T-cell (primary cell): ENCODE measurements at places on chromosomes 3 and 15. TPM values are rescaled to one million over a fixed set of nuclear protein-coding genes. Genes with fewer than 3 reads are reported as not detected.

GRCh38 chr3:18420555-18420954, 4.6 kb downstream of the SATB1 start:
- H3K36me3 ChIP-seq, result peaks cover 36% of the 10 kb centered on the region
- H3K4me3 ChIP-seq, result no peak overlapping the region
- DNase-seq, result no peak

- no peaks in the 10 kb centered on the region for H3K27me3 ChIP-seq
- H3K27ac ChIP-seq, result no peak overlapping the region
- no peaks in the 10 kb centered on the region for H3K36me3 ChIP-seq
- no peaks in the 10 kb centered on the region for H3K4me1 ChIP-seq
Observed at GRCh38 chr15:42332331-42332730, 27.0 kb upstream of the CAPN3 start.

DNA sequence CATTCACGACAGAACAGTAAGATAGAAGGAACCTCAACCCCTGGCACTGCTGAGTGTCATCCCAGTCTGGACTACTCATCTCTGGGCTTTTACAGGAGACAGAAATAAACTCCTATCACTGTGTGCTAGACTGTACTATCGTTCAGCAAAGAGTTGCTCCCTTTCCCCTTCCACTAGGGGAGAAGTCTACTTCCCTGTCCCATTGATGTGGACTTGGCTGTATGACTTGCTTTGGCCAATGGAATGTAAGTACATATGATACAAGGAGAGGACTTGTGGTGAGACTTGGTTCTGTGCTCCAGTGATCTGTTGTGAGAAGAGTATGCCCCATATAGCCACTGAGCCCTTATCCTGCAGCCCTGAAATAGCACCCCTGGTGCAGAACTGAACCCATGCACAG, 5.3 kb upstream of the KIF7 start:
- no peaks in the 10 kb centered on the region for H3K36me3 ChIP-seq
- no peak for DNase-seq
- H3K4me1 ChIP-seq, result no peaks in the 10 kb centered on the region
- peaks cover 2% of the 10 kb centered on the region for H3K27me3 ChIP-seq

The ALG3 gene
- total RNA-seq, result 18.7 TPM

GRCh38 chr15:90270502-90271150, 5.2 kb downstream of the NGRN start:
- H3K4me3 ChIP-seq, result no peak overlapping the region
- no peaks in the 10 kb centered on the region for H3K27me3 ChIP-seq
- no peak for DNase-seq
- H3K4me1 ChIP-seq, result peaks cover 22% of the 10 kb centered on the region
- no peak overlapping the region for H3K27ac ChIP-seq
- peaks cover 56% of the 10 kb centered on the region for H3K36me3 ChIP-seq

GRCh38 chr15:82146990-82147461, 101.2 kb upstream of the MEX3B start:
- no peak overlapping the region for H3K4me3 ChIP-seq
- no peak overlapping the region for H3K27ac ChIP-seq

GRCh38 chr3:40741729-40742128, 217.0 kb downstream of the ZNF621 start:
- H3K27ac ChIP-seq, result no peak overlapping the region
- no peaks in the 10 kb centered on the region for H3K4me1 ChIP-seq
- no peaks in the 10 kb centered on the region for H3K36me3 ChIP-seq
- DNase-seq, result no peak

The GJD2 gene
- not detected for total RNA-seq

DNA sequence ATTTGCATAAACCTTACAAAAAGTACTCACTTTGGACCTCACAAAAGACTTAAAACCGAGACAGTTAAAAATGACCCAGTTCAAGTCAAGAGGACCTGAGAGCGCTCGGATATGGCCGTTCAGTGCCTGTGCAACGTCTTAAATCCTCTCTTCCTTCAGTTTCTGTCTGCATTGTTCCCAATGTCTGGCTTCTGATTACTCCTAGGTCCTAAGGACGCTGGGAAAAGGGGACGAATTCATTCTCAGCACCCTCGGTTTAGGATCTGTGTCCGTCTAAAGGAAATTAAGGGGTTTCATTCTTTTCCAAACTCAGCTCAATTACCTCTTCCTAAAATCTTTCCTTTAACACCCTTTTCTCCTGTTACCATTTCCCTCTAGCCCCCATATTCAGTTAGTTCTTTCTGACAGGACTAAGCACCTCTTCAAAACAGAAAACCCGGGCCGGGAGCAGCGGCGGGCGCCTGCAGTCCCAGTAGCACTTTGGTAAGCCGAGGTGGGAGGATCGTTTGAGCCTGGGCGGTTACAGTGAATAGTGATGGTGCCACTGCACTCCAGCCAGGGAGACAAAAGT, 970 bp downstream of the DPPA4 start:
- no peaks in the 10 kb centered on the region for H3K27me3 ChIP-seq
- H3K4me3 ChIP-seq, result peak overlapping the region; percentile 15
- no peak for DNase-seq
- no peaks in the 10 kb centered on the region for H3K36me3 ChIP-seq
- H3K27ac ChIP-seq, result no peak overlapping the region
- no peaks in the 10 kb centered on the region for H3K4me1 ChIP-seq

DNA sequence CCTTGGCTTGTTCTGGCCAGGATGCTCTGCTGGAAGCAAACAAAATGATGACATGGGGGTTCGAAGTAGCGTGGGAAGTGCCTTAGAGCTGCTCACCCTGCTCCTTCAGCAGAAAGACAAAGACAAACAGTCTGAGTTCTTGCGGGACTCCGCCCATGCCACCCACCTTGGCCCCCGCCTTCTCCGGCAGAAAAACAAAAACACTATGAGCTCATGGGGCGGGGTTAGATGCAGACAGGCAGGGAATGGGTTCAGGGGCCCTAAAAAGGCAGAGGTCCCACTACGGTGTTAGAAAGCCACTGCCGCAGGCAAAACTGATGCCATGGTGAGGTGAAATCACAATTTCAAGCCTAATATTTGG, 9.7 kb upstream of the NCKIPSD start:
- peaks cover 17% of the 10 kb centered on the region for H3K36me3 ChIP-seq
- H3K27me3 ChIP-seq, result no peaks in the 10 kb centered on the region
- no peak overlapping the region for H3K4me3 ChIP-seq

- H3K27me3 ChIP-seq, result no peaks in the 10 kb centered on the region
- no peak for DNase-seq
- H3K27ac ChIP-seq, result no peak overlapping the region
Observed at GRCh38 chr3:11370191-11370590, 98.0 kb downstream of the ATG7 start.

DNA sequence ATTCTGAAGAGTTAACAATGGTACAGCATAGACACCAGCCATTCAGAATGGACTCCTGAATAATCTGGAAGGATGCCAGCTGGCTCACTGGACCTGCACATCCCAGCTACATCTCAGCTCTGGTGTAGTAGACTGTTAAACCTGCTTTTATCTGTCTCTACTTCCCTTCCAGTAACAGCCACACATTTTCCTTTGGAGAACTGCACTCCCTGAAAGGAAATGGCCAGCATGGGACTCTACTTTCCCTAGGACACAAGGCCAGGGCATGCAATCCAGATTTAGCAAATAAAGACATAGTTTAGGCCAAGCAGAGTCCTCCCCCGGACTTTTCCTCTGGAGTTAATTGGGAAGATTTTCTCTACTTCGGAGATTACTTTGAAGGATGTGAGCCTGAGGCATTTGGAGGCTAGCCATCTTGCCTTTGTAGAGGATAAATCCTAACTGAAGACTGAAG, 82.7 kb upstream of the TCF12 start:
- H3K27me3 ChIP-seq, result no peaks in the 10 kb centered on the region
- H3K4me3 ChIP-seq, result no peak overlapping the region
- no peak for DNase-seq
- H3K27ac ChIP-seq, result no peak overlapping the region

DNA sequence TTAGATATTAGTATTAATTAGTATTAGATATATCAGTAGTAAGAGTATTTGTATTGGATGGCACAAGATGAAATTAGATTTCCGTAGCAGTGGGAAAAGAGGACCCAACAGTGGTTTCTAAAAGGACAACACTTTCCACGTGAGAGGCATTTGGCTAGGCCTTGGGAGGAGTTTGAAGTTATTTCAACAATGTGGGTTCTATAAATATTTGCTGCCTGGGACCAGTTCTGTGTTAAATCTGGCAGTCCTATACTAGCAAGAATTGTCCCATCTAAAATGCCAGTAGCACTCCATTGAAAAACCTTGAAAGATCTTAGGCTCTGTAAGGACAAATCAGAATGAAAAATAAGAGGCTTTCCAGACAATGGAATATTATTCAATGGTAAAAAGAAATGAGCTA, 347.1 kb upstream of the DNAJC19 start:
- DNase-seq, result no peak
- no peak overlapping the region for H3K27ac ChIP-seq
- no peaks in the 10 kb centered on the region for H3K36me3 ChIP-seq
- H3K27me3 ChIP-seq, result no peaks in the 10 kb centered on the region

The INKA1 gene
- 1.0 TPM for total RNA-seq

DNA sequence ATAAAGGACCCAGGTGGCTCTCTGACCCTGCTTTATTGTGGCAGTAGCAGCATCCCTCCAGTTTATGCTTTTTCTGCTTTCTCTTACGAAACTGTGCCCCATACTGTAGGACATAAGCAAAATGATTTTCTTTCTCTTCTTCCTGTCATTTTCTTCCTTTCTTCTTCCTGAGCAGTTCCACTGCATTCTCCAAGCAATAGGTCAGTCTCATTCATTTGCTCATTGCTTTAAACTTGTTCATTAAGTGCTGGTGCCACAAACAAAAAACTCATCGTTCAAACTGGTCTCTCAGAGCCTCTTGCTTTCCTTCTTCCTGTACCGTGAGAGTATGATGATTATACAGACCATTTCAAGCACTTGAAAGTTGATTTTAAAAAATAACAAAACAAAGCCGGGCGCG, 66.8 kb downstream of the PDE8A start:
- H3K36me3 ChIP-seq, result no peaks in the 10 kb centered on the region
- H3K4me3 ChIP-seq, result no peak overlapping the region
- no peak overlapping the region for H3K27ac ChIP-seq

The FAM3D gene
- not detected for total RNA-seq

The WHAMM gene
- total RNA-seq, result 60.8 TPM

The CCDC39 gene
- total RNA-seq, result not detected

DNA sequence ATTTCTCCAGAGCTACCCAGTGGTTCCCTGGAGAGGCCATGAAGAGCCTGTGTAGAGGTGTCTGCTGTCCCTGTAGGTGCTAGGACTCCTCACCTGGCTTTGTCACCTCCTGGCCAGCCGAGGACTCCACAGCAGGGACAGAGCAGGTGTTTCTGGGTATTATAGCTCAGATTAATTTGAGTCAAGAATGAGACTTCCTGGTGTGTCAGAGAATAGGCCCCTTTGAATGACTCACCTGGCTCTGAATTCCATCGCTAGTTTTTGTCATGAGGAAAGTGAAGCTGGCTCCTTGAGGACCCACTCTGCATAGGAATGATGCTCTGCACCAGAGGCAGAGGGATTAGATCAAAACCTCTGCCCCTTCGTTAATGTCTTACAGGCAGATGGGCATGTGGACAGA, 167.5 kb upstream of the TOPAZ1 start:
- H3K27me3 ChIP-seq, result peaks cover 11% of the 10 kb centered on the region
- H3K36me3 ChIP-seq, result no peaks in the 10 kb centered on the region
- no peak overlapping the region for H3K4me3 ChIP-seq
- DNase-seq, result no peak
- H3K4me1 ChIP-seq, result no peaks in the 10 kb centered on the region

GRCh38 chr3:31911643-31912042, 69.4 kb downstream of the OSBPL10 start:
- H3K36me3 ChIP-seq, result no peaks in the 10 kb centered on the region
- H3K4me1 ChIP-seq, result no peaks in the 10 kb centered on the region
- no peak for DNase-seq
- no peak overlapping the region for H3K27ac ChIP-seq
- no peaks in the 10 kb centered on the region for H3K27me3 ChIP-seq

GRCh38 chr3:194135516-194135805, 487 bp upstream of the HES1 start:
- no peak overlapping the region for H3K27ac ChIP-seq
- no peaks in the 10 kb centered on the region for H3K36me3 ChIP-seq
- peaks cover 74% of the 10 kb centered on the region for H3K27me3 ChIP-seq
- no peak overlapping the region for H3K4me3 ChIP-seq

The SPINK8 gene
- not detected for total RNA-seq

DNA sequence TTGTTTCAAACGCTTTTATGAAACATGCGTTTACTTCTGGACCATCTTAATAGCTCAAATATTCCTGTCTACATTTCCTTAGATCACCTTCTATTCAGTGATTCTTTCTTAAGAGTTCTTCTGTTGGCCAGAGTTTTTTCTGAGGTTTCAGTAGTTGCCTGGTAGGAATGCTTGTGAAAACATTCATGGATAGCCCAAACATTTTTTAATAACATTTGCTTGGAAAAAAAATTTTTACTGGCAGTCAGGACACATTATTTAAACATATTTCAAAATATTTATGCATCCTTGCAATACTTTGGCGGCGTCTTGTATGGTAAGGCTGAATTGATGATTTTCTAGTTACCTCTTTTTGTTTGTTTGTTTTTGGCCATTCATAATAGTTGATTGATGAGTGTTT, 47.4 kb upstream of the ZBTB20 start:
- no peaks in the 10 kb centered on the region for H3K36me3 ChIP-seq
- no peak overlapping the region for H3K27ac ChIP-seq
- no peak overlapping the region for H3K4me3 ChIP-seq
- no peaks in the 10 kb centered on the region for H3K27me3 ChIP-seq

The RLBP1 gene
- not detected for total RNA-seq

The XCR1 gene
- total RNA-seq, result 0.08 TPM

The AAGAB gene
- 28.4 TPM for total RNA-seq

GRCh38 chr3:141557961-141558706, 71.3 kb downstream of the RASA2 start:
- peaks cover 55% of the 10 kb centered on the region for H3K36me3 ChIP-seq
- H3K4me1 ChIP-seq, result peaks cover 3% of the 10 kb centered on the region
- H3K4me3 ChIP-seq, result no peak overlapping the region
- peak overlapping the region; percentile 33 for H3K27ac ChIP-seq
- no peak for DNase-seq
- H3K27me3 ChIP-seq, result no peaks in the 10 kb centered on the region

GRCh38 chr15:41877631-41878354, 16.1 kb downstream of the SPTBN5 start:
- no peaks in the 10 kb centered on the region for H3K36me3 ChIP-seq
- peaks cover 12% of the 10 kb centered on the region for H3K4me1 ChIP-seq
- DNase-seq, result no peak
- no peak overlapping the region for H3K4me3 ChIP-seq

DNA sequence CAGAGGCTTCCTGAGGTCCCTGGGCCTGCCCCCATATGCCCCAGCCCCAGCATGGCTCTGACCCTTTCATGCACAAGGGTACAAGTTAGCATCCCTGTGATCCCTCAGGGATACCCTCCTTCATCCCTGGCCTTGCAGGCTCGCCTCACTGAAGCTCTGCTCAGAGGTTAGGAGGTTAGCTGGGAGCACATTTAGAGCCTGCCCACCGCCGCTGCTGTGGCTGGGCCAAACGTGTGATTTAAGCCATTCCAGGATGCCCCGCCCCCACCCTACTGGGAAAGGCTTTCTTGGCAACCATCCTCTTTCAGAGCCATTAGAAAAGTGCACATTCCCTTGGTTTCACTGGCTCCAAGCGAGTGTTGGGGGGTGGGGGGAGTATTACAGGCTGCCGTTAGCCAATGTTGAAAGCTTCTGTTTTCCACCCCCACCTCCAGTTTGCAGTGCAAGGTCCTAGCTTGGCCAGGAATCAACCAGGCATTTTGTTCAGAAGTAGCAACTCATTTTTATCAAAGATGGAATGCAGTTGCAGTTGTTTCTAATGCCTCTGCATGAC, 6.3 kb upstream of the HES1 start:
- peaks cover 56% of the 10 kb centered on the region for H3K27me3 ChIP-seq
- DNase-seq, result no peak
- no peak overlapping the region for H3K27ac ChIP-seq
